ENCODE measurements at places on chromosomes 5 and 9.

DNA sequence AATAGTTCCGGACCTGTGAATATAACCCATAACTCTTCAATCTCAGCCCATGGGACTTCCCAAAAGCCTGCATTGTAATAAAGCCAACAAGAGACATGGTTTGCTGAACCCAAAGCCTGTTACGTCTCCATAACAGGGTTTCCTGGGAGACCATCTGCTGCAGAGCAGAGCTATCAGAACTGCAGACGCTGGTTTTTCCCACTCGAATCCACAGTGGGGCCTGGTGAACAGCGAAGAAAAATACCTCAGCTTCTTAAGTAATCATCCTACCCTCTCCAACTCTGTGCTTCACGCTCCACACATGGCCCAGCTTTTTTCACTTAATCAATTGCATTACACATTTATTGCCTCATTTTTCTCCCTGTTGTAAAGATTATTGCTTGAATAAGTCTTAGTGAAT, 409.5 kb upstream of the GRIA1 start:
- no peak for DNase-seq

DNA sequence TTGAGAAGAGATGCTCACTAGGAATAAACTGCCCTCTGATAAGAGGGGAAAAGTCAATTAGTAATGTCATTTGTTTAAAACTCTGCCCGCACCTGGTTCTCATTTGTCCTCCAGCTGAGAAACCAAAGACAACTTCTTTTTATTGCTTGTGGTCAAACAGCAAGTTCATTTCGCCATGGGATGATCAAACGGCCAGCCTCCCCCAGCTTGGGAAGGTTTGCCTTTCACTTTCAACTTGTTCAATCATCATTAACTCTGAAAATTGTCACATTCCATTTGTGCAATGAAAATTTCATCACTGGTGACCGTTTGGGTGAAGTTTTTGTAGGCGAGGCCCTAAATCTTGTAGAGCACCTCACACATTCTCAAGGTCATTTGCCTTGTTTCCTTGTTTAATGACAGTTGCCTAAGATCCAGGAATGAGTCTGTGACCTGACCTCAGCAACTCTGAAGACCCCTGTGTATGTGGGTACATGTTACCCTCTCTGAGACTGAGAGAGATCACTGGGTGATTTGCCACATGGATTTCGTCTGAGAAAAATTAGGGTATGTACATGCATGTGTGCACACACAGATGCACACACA, 117.7 kb downstream of the MARCHF3 start:
- no peak for DNase-seq

DNA sequence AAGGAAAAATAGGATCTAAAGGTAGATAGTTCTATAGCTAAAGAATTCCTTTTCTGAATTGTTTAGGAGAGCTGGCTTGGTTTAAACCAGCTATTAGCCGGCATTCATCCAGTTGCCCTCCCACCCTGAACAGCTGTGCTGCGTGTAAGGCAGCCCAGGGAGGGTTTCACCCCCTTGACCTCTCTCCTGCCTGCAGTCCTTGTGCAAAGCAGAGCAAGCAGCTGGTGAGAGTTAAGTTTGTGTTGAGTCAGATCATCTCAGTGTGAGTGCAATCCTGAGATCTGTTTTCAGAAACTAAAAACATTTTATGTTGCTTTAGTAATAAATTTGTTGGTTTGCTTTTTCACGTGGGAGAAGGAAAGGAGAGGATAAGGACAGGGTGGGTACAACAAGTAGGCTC, 13.0 kb downstream of the SLC25A25 start:
- no peak for DNase-seq

DNA sequence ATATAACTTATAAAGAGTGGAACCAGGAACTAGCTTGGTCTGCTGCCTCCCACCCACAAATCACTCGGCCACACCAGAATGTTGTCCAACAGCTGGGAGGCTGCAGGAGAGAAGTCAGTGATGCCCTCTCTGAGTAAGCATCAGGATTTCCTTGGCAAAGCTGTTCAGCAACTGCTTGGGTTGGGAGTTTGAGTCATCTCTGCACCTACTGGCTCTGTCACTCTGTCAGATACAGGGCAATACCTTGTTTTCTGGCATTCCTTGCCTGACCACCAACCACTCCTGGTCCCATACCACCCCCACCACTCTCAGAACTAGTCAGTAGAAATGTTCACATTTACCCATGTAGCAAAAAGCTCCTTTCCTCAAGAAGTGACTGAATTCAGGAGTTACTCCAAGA, 36.8 kb upstream of the GCNT4 start:
- peak; percentile 37 for DNase-seq

DNA sequence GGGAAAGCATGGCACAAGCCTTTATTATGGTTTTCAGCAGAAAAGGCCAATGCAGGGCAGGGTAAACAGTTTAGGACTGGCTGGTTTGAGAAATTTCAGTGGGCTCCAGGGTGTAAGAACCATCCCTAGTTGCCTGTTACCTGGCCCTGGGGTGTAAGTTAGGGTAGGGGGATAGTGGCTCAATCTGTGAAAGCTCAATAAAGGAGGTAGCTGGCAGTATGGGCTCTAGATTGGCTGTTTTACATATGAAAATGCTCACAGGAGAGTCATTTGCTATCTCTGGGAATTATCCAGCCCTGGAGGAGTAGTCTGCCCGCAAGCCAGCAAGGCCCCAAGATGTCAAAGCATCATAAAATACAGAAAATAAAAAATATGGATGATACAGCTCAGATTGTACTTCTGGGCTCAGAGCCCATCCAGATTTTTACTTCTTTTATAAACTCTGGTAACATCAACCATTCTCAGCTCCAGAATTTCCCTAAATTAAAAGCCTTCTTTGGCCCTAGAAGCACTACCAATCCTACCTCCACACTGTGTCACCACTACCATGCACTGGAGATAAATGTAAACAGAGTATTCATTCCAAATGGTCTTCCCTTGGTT, 31.1 kb downstream of the SSBP2 start:
- DNase-seq: no peak
